ENCODE measurements at places on chromosomes 7 and 10.

- no peaks in the 10 kb centered on the region for H3K27me3 ChIP-seq
- no peaks in the 10 kb centered on the region for H3K4me1 ChIP-seq
- H3K27ac ChIP-seq, result no peak overlapping the region
Observed at GRCh38 chr10:127524229-127524628, 24.9 kb upstream of the NPS start.

GRCh38 chr10:74189999-74190421 lies 39.0 kb downstream of the ADK start:
- H3K4me3 ChIP-seq, result no peak overlapping the region
- H3K27me3 ChIP-seq, result no peaks in the 10 kb centered on the region
- H3K4me1 ChIP-seq, result no peaks in the 10 kb centered on the region

DNA sequence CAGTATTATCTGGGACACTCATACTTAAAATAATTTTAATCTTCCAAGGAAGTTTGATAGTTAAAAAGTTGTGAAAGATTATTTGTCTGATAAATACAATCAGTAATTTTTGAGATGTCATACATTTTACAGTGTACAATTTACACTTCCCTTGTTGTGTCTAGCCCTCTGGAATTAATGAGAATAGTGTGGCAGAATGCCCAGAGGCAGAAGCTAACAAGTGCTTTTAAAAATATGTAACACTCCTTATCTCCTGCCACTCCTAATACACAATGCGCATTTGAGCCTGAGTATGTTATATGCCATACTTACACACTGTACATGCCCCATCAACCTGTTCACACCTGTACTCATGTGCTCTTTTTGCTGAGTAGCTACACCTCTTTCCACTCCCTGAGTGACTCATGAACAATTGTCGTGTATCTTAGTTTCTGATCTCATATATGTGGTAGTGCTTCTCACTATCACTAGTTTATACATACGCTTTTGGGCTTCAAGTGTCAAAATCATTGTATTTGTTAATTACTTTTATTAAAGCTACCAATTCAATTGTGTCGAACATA lies 106.9 kb upstream of the GNAI1 start:
- no peak for DNase-seq
- H3K27me3 ChIP-seq, result no peaks in the 10 kb centered on the region
- no peak overlapping the region for H3K4me3 ChIP-seq

- no peak overlapping the region for H3K4me3 ChIP-seq
- H3K27ac ChIP-seq, result no peak overlapping the region
- H3K36me3 ChIP-seq, result no peaks in the 10 kb centered on the region
- H3K27me3 ChIP-seq, result no peaks in the 10 kb centered on the region
Observed at GRCh38 chr10:98299341-98299740, 31.3 kb upstream of the LOXL4 start.

DNA sequence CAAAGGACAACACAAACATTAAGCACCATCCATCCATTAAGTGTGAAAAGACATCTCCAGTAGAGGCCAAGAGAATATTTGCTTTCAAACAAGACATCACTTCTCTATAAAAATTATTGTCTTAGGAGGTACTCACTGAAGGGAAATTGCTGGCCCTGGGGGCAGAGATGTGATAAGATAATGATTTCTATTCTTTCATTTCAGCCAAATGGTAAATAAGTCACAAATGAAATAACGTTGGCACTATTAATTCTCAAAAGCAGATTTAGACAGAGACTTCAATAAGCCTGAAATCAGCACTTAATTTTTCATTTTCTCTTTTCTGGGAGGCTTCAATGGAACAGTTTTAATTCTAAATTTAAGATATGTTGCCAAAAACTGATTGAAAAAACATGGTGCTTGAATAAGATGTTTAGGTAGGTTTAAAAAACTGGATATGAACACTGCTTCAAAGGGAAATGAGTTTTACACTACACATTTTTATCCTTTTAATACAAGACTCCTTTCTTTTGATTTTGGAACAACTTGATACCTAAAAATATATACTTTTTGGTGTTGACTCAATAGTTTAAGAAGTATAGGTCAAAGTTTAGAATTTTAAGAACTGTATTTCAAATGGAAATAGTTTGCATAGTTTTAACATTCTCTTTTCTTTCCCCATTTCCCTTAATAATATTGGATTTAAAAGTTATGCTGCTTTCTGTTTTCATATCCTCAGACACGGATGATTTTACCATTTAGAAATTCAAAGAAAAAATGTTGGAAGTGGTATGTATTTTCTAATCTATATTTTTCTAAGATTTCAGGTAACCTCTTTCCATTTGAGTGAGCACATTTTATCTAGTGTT lies 204.0 kb downstream of the AHR start:
- H3K4me1 ChIP-seq, result no peaks in the 10 kb centered on the region
- H3K36me3 ChIP-seq, result no peaks in the 10 kb centered on the region
- H3K4me3 ChIP-seq, result no peak overlapping the region

All from right atrium auricular region (tissue), 2 donors.